ENCODE measurements at places on chromosomes 1 and 21.

DNA sequence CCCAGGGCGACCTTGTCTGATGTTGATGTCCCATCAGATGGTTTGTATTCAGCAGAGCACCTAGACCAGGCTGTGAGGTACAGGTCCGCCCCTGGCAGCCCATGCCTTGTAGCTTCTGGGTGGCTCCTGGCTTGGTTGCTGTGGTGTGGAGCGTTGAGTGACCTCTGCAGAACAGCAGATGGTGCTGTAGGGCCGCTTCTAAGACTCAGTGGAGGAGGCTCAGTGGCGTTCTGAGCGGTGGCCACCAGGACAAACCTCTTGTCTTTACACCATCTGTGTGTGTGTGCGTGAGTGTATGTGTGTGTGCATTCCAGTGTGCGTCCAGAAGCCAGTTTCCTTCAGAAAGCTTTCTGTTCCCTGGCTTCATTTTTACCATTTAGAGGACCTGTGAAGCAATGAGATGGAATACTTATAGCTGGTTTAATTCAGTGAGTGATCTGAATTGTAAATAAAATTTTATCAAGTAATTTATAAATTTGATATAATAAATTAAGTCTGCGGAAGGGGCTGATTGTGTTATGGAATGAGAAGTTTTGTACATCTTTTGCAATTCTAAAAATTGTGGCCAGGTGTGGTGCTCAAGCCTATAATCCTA, 66.1 kb downstream of the ADARB1 start:
- DNase-seq, result peak; percentile 77

DNA sequence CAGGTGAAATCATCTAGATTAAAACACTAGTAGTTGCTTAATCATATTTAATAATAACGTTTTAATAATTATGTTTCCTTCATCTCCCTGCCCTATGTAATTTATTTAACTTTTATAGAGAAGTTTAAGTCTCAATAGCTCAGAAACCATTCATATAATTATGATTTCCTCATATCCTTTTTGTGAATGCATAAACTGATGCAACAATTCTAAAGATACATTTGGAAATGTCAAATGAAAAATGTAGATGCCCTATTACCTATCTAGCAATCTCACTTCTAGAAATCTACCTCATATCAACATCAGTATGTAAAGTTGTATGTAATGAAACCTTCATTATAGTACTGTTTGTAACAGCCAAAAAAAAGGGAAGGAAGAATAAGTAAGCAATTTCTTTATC, 10.5 kb downstream of the DRAM2 start:
- no peak for DNase-seq

DNA sequence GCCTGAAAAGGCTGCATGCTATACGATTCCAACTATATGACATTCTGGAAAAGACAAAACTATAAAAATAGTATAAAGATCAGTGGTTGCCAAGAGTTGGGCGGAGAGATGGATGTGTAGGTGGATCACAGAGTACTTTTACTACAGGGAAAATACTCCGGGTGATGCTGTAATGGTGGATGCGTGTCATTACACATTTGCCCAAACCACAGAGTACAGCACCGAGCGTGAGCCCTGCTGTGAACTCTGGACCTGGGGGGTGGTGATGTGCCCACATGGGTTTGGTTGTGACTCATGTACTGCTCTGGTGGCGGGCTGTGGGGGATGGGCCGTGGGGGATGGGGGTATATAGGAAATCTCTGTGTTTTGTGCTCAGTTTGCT, 162.7 kb upstream of the COL6A1 start:
- peak; percentile 92 for DNase-seq

GRCh38 chr21:41369105-41369919, 7.5 kb downstream of the MX2 start:
- DNase-seq, result peak; percentile 58

GRCh38 chr1:241610056-241610815, 29.9 kb downstream of the CHML start:
- DNase-seq, result no peak

- DNase-seq, result no peak
These were observed 35.2 kb downstream of the ELAPOR1 start for GRCh38 chr1:109148987-109149561.

GRCh38 chr1:246705368-246705767, 18.8 kb upstream of the SCCPDH start:
- DNase-seq, result no peak
